ENCODE measurements at places on chromosomes 1 and 21.
A peak's percentile ranks its signal among the peaks of the same experiment; 100 is the strongest.

- no peak for DNase-seq
Measured at GRCh38 chr1:84971957-84972356, 25.0 kb downstream of the MCOLN2 start.

DNA sequence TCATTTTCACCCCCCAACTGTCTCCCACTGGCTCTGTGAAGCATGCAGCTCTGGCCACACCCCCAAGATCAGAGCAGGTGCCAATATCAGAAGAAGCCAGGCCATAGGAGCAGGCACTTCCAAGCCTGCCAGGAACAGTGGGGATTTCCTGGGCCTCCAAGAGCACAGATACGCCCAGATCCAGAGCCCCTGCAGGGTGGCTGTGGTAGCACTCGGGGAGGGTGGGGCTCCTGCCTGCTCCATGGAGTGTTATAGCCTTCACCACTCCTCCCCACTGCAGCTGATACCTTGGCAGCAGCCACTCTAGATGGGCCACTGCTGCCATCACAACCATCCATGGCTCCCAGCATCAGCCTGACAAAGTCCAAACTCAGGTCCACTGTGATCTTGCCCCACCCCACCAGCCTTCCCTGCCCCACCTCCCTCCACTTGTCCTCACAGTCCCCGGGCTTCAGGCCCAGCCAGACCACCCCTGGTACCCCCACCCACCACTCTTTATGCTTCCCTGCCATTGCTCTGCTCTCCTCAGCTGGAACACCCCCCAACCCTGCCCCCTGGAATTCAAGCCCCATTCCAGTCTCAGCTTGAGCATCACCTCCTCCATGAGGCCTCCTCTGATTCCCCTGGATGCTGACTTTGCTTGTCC lies 448.3 kb downstream of the MATN1 start:
- no peak for DNase-seq

- DNase-seq = no peak
Measured at GRCh38 chr1:11628767-11629166, 25.5 kb downstream of the FBXO2 start.

- no peak for DNase-seq
Measured at GRCh38 chr1:204979891-204980649, 62.9 kb upstream of the CNTN2 start.

- DNase-seq = no peak
Measured at GRCh38 chr1:66374148-66374547, 159.8 kb upstream of the SGIP1 start.

GRCh38 chr1:204726478-204726877 lies 40.9 kb upstream of the LRRN2 start:
- no peak for DNase-seq

DNA sequence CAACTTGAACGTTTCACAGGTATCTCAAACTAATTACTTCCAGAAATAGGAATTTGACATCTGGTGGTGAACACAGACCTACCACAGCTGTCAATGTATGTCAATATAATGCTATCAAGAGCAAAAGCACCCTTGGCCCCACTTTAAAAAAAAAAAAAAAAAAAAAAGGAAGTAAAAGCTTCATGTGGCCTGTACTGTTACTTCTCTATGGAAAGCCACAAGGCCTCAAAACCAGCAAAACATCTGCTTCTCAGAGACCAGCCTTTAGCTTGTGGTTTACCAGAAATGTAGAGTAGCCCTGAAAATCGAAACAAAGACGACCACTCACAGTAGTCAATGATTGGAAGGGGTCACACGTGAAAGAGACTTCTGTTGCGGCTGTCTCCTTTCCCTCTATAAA lies 109.6 kb downstream of the SLC45A1 start:
- peak; percentile 97 for DNase-seq

DNA sequence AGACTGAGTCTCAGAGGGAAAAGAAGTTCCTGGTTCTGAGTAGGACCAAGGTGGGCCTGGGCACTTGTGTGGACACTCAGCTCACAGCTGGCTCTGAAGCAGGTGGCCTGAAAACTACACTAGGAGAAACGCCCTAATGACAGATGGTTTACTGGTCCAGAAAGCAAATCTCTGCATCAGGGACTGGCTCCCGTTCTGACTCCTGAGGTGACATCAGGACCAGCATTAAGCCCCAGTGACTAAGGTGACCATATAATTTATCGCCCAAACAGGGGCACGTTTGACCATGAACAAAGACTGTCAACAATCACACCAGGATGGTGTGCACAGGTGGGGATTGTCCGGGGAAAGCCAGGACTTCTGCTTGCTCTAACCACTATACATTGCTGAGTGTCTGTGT lies 12.2 kb upstream of the CD34 start:
- no peak for DNase-seq

- DNase-seq = no peak
Measured at GRCh38 chr1:177044390-177044789, 120.1 kb downstream of the ASTN1 start.

DNA sequence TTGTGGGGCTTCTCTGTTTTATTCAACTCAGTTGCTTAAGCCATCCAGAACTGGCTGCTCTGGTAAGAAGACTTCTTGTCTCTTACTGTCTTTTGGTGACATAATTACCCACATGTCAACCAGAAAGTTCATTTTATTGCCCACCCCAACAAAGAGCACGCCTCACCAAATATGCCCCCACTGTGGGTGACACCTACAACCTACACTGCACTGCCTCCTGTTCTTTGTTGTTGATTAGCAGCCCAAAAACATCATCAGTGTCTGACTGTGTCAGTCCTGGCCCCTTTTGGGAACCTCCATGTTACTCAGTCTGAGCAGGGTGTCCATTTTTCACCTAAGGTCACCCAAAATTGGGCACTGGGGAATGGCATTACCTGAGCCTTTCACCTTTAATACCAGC lies 49.3 kb downstream of the ZNF678 start:
- DNase-seq = no peak

GRCh38 chr21:38325731-38326420 lies 69.1 kb downstream of the KCNJ15 start:
- no peak for DNase-seq

DNA sequence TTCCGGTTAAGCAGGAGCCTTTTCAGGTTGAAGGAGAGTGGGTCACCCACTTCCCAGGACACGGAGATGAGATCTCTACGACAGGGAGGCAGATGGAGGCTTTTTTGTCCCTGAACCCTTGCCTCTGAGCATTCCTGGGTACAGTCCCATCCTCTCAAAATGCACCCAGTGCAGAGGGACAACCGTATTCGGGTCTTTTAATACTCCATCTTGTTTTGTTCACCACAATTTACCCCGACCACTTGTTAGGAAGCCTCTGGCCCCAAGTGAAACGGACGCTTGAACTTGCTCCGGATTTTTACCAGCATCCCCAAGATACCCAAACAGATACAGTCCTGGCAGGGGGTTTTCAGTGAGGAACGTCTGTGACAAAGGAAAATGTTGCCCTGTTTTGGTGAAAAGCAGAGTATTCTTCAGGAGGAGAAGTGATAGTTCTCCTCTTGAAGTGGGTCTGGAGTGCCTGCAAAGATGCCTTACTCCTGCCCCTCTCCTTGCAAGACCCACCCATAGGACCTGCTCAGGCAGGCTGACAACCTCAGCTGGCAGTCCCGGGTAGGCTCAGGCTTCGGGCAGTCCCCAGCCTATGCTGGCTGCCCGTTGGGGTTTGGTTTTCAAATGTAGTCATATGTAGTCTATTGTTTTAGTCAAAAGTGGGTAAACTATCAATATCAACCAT lies 669 bp upstream of the ARL8A start:
- DNase-seq = peak; percentile 70

DNA sequence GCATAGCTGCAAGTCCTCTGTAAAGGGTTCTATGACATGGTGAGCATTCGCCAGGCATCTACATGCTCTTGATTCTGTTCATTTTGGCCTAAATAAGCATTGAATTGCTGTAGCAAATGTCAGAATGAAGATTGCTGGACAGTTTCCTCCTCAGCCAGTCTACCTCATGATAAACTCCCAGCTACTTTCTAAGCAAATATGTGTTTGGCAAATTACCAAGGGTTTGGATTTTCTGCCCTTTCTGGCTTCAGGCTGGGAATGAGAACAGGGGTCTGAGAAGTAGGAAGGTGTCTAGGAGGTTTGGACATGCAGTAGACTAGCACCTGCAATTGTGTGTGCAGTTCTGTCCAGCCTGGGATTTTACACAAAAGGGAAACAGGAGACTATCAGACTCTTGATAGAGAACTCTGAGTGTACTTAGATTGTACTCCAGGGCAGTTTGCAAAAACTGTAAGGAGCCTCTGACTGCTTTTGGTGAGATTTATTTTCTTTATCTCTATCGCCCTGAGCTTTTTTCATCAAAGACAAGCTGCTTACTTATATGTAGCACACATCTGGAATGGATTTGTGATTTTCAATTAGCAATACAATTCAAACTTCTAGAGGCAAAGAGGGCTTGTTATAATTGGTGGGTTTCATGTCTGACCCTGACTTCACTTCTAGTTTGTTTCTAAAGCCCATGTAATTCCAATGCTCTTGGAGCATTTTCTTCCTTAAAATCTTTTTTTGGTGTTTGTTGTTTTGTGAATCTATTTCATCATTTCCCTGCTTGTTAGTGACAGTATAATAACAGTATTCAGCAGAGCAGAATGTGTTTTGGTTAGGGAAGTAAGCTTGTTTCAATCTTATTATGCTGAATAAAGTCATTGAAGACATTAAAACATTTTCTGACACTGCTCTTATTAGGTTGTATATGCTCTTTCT lies 150.8 kb downstream of the VPS13D start:
- DNase-seq = no peak

- DNase-seq = no peak
Measured at GRCh38 chr1:154697710-154698109, 89.7 kb upstream of the ADAR start.

GRCh38 chr1:235161685-235162327 lies 756 bp upstream of the RBM34 start:
- DNase-seq = peak; percentile 13

- DNase-seq = no peak
Measured at GRCh38 chr21:46475296-46475695, 16.6 kb downstream of the DIP2A start.

- no peak for DNase-seq
Measured at GRCh38 chr1:230631477-230631876, 10.8 kb upstream of the COG2 start.

DNA sequence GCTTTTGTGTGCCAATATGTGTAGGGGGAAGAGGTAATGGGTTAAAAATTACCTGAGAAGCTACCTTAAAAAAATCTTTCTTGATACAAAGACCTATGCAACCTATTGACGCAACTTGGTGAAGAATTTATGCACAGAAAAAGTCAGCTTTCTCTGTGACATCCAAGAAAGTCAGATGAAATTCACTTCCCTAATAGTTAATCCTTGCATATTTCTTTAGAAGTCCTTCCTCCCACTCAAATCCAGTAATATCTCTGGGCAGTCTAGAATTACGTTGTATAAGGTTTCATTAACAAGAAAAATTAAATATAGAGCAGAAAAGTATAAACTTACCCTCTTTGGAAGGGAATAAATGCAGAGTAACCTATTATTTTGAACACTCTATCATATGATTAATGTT lies 2.9 kb downstream of the UBAP2L start:
- no peak for DNase-seq

GRCh38 chr1:171715813-171716251 lies 26.0 kb downstream of the VAMP4 start:
- peak; percentile 77 for DNase-seq

DNA sequence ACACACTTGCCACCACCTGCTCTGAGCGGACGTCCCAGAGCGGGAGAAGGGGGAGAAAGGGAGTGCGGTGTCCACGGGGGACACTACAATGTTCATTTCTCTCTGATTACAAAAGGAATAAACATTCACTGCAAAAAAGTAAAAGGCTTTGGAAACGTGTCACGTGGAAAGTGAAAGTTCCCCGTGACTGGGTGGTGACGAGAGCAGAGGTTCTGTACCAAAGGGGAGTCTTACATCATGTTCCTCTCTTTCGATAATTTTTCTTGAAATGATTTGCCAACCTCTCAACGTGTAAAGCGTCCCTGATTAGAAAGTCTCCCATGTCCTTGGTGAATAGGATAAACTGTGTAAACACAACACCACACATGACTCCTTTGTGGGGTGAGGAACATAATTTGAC lies 22.0 kb upstream of the PRDM15 start:
- no peak for DNase-seq

- no peak for DNase-seq
Measured at GRCh38 chr1:184299406-184299790, 87.4 kb upstream of the C1orf21 start.

- peak; percentile 32 for DNase-seq
Measured at GRCh38 chr1:151862604-151863003, 9.1 kb upstream of the THEM5 start.

- no peak for DNase-seq
Measured at GRCh38 chr1:118421868-118422350, 236.9 kb upstream of the SPAG17 start.

DNA sequence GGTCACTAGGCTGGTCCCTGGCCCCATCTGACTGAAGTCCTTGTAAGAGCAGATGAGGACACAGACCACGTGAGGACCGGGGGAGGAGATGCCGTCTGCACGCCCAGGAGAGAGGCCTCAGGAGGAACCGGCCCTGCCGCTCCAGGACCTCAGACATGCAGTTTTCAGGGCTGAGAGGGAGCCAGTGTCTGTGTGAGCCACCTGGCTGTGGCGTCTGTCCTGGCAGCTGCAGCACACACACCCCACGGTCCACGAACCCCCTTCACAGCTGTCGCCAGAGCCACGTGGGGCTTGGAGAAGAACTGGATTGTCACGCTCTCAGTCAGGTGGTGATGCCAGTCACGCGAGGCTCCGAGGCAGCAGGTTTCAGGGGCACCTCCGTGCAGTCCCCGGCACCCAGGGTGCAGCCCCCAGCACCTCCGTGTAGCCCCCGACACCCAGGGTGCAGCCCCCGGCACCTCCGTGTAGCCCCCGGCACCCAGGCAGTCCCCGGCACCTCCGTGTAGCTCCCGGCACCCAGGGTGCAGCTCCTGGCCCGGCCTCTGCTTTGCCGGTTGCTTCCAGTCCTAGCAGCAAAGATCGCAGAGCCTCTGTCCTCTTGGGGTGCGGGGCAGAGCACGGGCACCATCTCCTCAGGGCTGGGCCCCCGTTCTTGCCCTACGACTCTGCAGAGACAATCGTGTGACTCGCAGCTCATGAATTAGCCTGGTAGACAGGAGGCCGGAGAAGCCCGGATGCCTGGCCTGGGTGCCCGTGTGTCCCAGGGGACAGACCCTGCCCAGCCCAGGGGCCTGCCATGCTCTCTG lies 19.0 kb upstream of the SUMO3 start:
- no peak for DNase-seq

Data from hematopoietic multipotent progenitor cell treated with erythropoietin and hydrocortisone succinate and interleukin-3 and kit ligand, for 4 days (in vitro differentiated cells).